ENCODE measurements at places on chromosomes 13 and 19.

GRCh38 chr13:74070513-74070912 is 63.7 kb downstream of the KLF12 start:
- DNase-seq = no peak

DNA sequence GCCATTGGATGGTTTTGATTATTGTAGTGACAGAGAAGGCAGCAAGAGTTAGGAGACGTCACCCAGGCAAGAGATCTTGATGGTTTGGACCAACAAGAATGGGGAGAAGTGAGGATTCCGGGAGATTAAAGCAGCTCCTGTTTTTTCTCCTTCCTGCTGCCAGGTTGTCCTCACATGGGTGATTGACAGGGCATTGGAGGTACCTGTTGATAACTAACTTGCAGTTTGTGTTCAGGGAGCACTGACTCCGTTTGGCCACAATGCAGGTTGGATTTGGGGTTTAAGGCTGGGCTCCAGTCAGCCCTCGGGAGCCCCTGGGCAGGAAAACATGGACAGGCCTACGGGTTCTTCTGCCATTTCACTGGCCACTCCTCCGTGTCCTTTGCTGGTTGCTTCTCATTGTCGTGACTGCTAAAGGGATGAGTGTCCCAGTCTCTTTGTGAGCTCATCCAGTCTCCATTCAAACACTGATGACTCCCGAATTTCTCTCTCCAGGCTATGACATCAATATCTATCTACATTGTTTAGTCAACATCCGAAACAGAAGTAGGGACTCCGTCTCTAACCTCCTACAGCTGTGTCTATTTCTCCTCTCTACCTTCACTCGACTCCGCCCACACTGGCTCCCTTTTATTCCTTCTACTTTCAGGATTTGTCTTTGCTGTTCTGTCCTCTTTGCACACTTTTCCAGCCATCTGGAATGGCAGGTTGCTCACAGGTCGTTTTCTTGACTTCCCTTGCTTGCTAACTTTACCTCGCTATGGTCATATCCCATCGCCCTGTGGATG is 1.3 kb upstream of the PTOV1 start:
- no peak for DNase-seq

DNA sequence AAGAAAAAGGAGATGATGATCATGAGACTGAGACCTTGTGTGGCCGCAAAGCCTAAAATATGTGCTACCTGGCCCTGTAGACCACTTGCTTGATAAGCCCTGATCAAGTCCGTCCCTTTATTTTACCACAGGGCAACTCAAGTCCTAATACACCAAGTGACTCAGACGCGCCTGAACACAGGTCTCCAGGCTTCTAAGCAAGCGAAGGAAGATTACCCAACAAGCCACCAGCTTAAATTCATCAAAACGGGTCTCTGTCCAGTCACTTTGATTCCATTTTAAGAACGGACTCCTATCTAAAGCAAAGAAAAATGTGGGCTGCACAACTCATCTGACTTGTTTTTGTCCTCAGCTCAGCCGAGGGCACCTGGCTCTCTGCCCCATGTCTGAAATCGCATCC is 26.8 kb downstream of the SLC7A1 start:
- DNase-seq = no peak

DNA sequence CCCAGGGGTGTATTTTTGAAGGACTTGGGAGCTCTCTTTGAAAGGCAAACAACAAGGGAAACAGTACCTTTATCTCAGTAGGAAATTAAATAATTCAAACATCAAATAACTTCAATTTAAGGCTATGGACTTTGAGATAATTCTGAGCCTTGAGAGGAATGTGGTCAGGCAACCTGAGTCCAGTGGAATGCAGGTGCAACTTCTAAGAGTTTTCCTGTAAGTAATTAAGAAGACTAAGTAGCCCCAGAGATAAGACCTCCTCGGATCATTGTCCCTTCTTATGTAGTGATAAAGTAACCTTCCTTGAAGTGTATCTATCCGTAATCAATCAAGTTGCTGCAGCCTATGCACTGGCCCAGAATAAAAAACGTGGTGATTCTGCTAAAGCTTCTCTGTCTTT is 29.2 kb downstream of the ZNF701 start:
- DNase-seq = no peak

GRCh38 chr19:51370230-51370629 is 1.4 kb upstream of the CLDND2 start:
- DNase-seq = no peak

- no peak for DNase-seq
Measured at GRCh38 chr13:22287343-22287920, 616.6 kb downstream of the FGF9 start.

- no peak for DNase-seq
Measured at GRCh38 chr19:18594824-18595373, 6.3 kb downstream of the REX1BD start.

DNA sequence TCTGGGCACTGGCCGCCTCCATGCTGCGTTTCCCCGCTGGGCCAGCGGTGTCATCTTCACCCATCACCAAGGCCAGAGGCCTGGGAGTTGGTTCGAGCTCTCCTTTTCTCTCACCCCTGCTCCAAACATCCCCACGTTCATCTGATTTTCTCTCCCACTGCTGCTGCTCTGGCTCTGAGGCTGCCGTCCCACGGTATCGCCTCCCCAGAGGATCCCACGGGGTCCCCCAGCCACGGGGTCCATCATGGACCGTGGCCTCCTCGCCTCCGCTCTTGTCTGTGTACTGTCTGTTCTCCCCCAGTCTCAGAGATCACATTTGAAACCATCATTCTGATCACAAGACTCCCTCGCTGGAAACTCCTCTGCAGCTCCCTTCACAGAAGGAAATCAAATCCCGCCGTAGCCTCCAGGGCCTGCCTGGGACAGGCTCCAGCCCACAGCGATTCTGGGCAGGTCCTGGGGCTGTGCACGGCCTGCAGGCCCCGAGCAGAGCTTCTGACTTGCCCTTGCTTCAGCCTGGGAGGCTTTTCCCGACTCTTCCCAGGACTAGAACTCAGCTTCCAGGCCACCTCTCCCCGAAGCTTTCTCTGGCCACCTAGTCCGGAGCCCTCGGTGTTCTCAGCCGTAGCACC is 64.2 kb downstream of the SOX1 start:
- DNase-seq = no peak

- no peak for DNase-seq
Measured at GRCh38 chr19:56683116-56683515, 11.6 kb upstream of the ZNF835 start.

DNA sequence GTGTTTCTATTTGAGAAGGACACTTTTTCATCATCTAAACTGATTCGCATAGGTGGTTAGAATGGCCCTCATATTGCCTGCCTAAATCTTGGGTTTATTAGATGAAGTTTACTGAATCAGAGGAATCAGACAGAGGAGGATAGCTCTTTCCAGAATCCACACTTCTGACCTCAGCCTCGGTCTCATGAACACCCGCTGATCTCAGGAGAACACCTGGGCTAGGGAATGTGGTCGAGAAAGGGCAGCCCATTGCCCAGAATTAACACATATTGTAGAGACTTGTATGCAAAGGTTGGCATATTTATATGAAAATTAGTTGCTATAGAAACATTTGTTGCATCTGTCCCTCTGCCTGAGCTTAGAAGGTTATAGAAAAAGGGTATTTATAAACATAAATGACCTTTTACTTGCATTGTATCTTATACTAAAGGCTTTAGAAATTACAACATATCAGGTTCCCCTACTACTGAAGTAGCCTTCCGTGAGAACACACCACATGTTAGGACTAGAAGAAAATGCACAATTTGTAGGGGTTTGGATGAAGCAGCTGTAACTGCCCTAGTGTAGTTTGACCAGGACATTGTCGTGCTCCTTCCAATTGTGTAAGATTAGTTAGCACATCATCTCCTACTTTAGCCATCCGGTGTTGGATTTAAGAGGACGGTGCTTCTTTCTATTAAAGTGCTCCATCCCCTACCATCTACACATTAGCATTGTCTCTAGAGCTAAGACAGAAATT is 103.8 kb downstream of the TNFRSF19 start:
- no peak for DNase-seq

DNA sequence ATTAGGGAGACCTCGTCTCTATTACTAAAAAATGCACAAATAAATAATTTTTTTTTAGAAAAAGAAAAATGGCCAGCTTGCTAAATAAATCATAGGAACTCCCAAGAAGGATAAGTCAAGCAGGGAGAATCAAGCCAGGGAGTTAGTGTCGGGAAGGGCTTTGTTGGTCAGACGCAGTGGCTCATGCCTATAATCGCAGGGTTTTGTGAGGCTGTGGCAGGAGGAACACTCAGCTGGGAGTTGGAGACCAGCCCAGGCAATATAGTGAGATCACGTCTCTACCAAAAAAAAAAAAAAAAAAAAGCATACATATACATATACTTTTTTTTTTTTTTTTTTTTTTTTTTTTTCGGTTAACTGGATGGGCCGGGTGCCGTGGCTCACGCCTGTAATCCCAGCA is 9.0 kb downstream of the NACC1 start:
- no peak for DNase-seq

DNA sequence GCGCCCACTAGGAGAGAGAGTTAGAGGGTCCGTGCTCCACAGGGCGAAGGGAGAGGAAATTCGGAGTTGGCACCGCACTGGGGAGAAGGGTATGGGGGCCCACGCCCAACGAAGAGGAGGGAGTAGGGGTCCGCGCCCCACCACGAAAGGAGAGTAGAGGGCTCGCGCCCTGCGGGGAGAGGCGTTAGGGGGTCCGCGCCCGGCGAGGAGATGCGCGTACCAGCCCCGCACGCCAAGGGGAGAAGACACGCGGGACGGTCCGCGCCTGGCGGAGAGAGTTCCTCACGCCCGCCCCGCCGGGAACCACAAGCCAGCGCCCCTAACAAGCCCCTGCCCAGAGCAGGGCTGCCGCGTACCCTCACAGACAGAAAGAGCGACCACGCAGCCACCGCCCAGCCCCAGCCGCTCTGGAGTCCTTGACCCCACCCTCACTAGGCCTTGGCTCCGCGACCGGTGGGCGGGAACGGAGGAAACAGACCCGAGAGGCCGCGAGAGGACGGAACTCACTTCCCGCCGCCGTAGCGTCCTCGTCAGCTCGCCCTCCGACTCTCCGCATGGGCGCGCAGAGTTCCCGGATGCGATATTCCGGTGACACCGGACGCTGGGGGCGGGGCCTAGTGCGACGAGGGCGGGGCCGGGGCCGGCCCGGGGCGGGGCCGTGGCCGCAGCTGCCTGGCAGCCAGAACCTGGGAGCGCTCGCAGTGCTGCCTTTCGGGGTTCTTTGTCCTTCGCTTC is 20.0 kb upstream of the ZSCAN18 start:
- no peak for DNase-seq

DNA sequence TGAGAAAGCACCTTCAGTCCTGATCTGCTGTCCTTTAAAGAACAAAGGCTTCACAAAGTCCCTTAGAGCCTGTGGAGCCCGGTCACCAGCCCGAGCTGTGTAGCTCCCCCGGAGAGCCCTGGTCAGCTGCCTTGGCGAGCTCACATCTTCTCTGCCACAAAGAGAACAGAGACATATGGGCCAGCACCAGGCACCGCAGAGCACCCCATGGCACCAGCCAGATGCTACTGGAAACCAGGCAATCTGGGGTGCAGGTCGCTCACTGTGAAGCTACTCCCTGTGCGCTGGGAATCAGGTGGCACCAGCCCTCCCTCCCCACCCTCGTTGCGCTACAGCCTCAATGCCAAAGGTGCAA is 44.3 kb upstream of the F7 start:
- DNase-seq = no peak

DNA sequence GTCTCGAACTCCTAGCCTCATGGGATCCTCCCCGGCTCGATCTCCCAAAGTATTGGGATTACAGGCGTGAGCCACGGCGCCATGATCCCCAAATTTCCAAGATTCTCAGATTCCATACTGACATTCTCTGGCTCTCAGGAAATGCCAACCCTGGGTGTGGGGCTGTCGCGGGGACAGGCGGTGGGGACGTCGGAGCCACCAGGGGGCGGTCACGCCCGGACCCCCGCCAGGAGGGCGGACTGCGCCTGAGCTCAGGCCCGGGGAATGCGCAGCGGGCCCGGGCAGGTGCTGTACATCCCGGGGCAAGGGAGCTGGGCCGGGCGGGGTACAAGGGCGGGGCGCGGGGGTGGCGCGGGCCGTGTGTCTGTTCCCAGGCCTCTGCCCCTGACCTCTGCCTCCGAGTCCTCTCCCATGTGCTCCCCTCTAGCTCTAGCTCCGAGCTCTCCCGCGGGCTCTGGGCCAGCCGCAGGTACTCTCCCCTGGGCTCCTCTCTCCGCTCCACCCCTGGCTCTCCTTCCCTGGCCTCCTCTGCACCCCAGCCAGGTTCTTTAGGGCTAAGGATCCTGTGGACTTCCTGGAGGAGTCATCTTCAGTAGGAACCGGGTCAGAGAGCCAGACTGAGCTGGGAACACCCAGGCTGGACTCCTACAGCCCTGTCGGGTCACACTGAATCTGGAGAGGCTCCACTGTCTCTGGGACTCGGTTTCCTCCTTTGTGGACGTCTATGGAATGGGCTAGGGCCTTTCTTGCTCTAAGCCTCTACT is 2.4 kb downstream of the PPP1R13L start:
- no peak for DNase-seq

DNA sequence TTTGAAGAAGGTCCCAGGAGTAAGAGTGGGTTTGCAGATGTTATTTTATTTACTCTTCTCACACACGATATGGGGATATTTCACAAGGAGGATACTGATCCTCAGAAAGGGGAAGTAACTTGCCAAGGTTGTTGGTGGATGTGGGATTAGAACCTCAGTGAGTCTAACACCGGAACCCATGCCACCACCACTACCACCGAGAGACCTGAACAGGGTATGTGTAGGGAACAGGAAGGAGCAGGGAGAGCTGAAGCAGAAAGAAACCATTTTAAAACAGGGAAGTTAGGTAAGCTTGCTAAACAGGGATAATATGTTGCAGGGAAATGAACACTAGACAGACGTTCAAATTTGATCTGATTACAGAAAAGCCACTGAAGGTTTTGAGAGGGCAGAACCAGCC is 11.6 kb upstream of the CEACAM3 start:
- no peak for DNase-seq

DNA sequence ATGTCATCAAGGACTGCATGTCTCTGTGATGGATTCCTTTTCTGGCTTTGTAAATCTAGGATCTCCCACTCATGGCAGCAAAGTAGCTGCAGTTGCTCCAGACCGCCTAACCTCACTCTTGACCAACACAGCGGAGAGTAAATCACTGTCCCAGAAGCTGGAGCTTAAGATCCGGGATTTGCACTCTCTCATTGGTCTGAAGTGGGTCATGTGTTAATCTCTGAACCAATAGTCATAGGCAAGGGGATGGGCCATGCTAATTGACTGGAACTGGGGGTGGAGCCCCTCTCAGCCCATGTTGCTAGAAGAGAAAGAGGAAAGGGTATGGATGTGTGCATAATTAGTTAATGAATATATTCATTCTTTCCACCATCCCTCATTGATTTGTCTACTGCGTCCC is 34.0 kb downstream of the VAV1 start:
- peak; percentile 13 for DNase-seq
